ENCODE measurements at places on chromosomes 3 and 15. TPM values are rescaled to one million over a fixed set of nuclear protein-coding genes. Genes with fewer than 3 reads are reported as not detected.

GRCh38 chr3:47630810-47631209, 52.1 kb upstream of the CSPG5 start:
- DNase-seq: no peak

DNA sequence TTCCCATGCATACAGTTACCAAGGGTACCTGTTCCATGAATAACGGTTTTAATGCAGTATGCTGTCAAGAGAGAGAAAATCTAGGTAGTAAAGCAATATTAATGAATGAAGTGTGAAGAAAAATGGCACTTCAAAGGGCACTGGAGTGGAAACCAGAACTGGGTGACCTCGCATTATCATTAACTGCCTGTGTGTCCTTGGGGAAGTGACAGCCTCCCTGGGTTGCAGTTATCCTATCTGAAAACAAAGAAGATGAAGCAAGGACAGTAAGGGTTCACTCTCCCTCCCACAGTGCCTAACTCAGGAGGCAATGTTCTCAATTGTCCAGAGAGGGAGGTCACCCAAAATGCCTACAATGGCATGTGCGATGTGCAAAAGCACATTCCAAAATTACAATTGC, 15.1 kb downstream of the MTHFS start:
- DNase-seq: no peak

- DNase-seq: no peak
Observed at GRCh38 chr15:67406257-67406861, 114.6 kb upstream of the C15orf61 start.

- no peak for DNase-seq
Observed at GRCh38 chr15:44145495-44145894, 49.6 kb downstream of the FRMD5 start.

Gene RBP2
- polyA plus RNA-seq: not detected

- no peak for DNase-seq
Observed at GRCh38 chr15:27328186-27328585, 357.2 kb downstream of the GABRG3 start.

GRCh38 chr3:151395806-151396205, 11.3 kb upstream of the P2RY12 start:
- no peak for DNase-seq

- no peak for DNase-seq
Observed at GRCh38 chr3:25428789-25429335, 799 bp downstream of the RARB start.

GRCh38 chr3:84510007-84510406, 448.8 kb upstream of the CADM2 start:
- DNase-seq: no peak
